ENCODE measurements at places on chromosomes 7 and 10.

DNA sequence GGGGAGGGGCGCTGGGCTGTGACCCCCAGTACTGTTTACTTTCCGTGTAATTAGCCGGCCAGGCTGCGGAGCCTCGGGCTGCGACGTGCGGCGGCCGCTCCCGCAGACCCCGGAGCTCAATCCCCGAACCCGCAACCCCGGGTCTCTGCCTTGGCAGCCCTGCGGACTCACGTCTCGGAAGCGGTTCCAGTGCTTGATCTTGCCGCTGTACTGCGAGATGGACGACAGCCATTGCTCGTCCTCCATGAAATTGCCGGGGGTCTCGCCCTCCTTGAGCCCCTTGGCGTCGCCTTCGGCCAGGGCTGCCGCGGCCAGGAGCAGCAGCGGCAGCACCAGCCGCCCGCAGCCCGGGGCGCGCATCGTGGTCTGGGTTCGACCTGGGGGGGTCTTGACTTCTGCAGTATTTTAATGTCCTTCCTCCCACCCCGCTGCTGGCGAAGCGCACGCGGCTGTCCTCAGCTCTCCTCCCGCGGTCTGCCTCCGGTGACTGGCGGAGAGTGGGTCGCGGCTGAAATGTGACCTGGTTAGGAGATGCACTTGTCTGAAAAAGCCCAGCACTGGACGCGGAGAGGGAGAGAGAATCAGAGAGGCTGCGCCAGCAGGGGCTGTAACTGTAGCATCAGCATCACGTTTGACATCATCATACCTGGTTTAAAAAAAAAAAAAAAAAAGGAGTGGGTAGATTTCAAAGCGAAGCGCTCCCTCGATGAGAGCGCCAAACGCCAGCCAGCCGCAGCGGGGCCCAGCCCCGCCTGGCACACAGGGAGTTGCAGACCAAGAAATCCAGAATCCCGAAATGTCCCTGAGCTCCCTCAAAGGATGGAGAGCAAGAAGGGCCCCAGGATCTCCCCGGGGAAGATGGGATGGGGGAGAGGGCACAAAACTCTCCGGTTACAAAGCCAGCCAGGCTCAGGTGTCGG is at the start of gene SPOCK2:
Gene SPOCK2 (minus strand): TSS at position 583 of the 920 bp plus-strand sequence. CDS start 223 bp downstream, at position 360.
- DNase-seq = no peak

- no peak for DNase-seq
Measured at GRCh38 chr7:73901823-73902597, 41.1 kb downstream of the TMEM270 start.

DNA sequence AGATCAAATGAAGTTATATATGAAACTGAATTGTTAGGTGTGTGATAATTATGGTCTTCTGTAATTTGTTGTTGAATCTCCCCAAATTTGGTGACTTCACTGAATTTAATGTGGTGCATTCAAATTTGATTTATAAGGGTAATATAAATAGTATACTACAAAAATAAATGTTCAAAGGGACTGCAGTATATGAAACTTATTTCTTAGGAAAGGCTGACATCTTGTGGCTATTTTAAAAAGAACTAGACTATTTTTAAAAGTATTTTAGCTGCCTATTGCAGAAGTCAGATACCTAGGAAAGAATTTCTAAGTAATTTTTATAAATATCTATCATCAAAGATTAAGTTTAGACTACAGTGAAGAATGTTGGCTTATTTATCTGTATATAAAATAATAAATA is 36.6 kb downstream of the ATRNL1 start:
- DNase-seq = no peak

DNA sequence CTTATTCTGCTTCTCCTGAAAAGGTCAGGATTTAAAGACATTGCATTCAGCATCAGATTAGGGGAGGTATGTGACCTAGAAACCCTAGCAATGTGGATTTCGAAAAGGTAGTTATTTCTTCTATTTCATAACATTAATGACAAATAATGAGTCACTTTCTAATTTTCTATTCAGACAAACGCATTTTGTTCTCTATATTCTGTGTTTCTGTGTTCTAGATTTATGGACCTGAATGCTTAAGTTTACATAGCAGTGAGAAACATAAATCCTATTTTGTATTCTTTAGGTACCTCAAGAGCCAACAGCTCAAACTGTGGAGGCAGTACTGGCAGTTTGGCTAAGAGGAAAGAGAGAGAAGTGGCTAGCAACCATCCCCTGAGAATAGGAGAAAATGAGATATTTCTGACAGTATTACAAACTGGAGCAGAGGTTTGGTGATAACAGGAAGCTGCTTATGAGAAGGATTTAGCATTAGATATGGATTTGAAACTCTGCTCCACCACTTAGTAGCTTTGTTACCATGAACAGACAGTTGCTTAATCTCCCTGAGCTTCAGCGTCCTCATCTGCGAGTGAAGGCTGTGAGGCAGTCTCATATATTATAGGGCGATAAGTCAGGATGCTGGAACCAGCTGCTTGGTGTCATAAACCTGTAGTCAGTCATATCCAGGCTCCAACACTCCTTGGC is 28.2 kb downstream of the CDK14 start:
- no peak for DNase-seq

- DNase-seq = no peak
Measured at GRCh38 chr7:100602889-100603725, 944 bp downstream of the PCOLCE start.

DNA sequence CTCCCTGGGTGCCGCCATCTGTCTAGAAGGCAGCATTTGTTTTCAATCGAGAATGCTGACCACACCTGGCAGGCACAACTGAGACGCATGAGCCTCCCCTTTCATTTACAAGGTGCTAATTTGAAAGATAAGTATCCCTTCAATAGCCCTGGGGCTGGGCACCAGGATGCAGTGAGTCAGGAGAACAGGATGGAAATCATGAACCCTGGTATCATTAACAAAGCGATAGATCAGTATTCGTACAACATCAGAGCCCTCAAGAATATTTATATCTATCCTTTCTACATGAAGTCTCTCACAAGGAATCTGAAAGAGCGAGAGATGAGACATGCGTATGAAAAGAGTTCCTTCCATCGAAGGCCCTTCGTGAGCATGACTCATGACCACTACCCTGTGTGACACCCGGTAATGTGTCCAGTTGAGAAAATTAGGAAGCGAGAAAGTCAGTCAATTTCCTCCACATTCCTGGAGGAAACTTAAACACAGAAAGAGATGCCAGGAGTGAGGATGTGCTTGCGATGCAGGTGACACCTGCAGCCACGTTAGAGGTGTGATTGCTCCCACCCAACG is 123.1 kb upstream of the PITRM1 start:
- no peak for DNase-seq

DNA sequence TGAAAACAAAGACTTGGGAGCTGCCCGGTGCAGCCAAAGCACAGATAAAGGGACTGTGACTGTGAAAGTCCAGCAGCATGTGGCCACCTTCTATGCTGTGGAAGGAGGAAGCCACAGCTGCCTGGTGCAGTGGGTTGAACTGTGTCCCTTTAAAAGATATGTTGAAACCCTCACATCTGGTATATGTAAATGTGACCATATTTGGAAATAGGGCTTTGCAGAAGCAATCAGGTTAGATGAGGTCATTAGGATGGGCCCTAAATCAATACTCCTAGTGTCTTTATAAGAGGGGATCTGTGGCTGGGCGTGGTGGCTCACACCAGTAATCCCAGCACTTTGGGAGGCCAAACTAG is 136.9 kb downstream of the GLI3 start:
- no peak for DNase-seq

DNA sequence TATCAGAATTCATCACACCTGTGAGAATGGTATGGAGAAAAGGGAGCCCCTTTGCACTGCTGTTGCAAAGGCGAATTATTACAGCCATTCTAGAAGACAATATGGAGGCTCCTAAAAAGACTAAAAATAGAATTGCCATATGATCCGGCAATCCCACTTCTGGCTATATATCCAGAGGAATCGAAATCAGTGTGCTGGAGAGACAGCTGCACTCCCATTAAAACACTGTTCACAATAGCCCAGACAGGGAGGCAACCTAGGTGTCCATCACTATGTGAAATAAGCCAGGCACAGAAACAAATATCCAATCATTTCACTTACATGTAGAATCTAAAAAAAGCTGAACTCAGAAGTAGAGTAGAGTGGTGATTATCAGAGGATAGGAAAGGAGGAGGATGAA is 26.0 kb upstream of the GJD4 start:
- DNase-seq = no peak

GRCh38 chr10:101758858-101759257 is 17.1 kb downstream of the FGF8 start:
- no peak for DNase-seq
